ENCODE measurements at places on chromosomes 2 and 18. TPM values are rescaled to one million over a fixed set of nuclear protein-coding genes. Genes with fewer than 3 reads are reported as not detected.

The PLGLB1 gene
- 1.8 TPM for total RNA-seq

The NGEF gene
- total RNA-seq: 0.74 TPM

The SOCS6 gene
- 49.5 TPM for total RNA-seq

The UGT1A5 gene
- not detected for total RNA-seq

The HES6 gene
- 0.92 TPM for total RNA-seq

The SIX2 gene
- total RNA-seq: under 0.01 TPM

The CNRIP1 gene
- total RNA-seq: 28.4 TPM

The NRBP1 gene
- total RNA-seq: 89.6 TPM

The ANTXR1 gene
- 262 TPM for total RNA-seq

The CNTNAP5 gene
- total RNA-seq: not detected

The CTAGE1 gene
- total RNA-seq: not detected

The CD8B gene
- total RNA-seq: not detected

The RFX8 gene
- 2.0 TPM for total RNA-seq

The SERPINB5 gene
- total RNA-seq: 0.14 TPM
